Breast epithelium (tissue), 4 donors: ENCODE measurements at places on chromosomes 1 and 21.

DNA sequence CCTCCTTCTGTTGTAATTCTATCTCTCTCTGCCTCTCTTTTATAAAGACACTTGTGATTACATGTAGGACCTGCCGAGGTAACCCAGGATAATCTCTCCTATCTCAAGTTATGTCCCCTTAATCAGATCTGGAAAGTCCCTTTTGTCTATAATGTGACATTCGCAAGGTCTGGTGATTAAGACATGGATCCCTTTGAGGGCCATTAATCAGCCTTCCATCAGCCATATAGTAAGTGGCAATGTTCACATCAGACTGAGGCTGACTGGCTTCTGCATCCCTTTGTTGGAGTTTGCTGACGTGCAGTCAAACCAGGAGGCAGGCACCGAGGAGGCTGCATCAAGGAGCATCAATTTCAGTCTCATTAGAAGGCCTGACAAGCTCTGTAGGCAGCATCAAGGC is 209.6 kb downstream of the BACH1 start:
- no peak for DNase-seq

DNA sequence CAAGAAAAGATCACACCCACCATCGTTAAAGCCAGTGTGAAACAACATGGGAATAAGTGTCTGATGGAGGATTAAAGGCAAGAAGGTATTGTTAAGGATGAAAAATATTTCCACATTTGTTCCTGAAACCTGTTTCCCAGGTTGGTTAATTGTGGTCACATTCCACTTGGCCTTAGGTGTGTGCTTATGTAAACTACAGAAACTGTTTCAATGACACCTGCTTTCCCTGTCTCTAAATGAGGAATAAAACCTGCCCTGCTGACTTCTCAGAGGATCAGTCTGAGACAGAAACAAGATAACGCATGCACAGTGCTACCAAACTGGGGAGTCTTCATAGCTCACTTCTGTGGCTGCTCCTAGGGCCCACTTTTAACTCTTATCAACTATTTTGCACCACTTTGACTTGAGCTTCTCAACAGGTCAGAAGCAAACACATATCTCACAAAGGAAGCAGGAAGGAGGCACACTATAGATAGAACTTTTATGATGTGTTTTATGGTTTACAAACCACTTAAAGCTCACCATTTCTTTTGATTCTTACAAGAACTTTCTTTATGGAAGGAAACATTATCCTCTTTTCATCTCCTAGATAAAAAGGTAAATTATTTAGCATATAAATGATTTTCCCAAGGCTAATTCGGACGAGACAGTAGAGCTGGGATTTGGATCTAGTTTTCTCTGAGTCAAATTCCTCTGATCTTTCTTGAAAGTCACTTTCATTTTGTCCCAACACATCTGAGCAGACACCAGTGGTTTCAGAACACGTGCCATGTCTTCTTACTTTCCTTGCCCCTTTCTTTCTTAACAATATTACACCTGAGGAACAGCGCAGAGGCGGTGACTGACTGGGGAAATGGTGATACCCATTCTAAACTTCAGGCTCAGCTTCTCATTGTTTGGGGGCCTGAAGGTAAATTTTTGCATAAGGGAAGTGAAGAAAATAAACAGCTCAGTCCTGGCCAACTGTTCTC is 33.4 kb downstream of the CYP2J2 start:
- DNase-seq: no peak

- no peak for DNase-seq
Measured at GRCh38 chr21:44356636-44357035, 3.2 kb downstream of the TRPM2 start.

- DNase-seq: no peak
Measured at GRCh38 chr1:153623101-153623500, 4.2 kb downstream of the S100A13 start.

DNA sequence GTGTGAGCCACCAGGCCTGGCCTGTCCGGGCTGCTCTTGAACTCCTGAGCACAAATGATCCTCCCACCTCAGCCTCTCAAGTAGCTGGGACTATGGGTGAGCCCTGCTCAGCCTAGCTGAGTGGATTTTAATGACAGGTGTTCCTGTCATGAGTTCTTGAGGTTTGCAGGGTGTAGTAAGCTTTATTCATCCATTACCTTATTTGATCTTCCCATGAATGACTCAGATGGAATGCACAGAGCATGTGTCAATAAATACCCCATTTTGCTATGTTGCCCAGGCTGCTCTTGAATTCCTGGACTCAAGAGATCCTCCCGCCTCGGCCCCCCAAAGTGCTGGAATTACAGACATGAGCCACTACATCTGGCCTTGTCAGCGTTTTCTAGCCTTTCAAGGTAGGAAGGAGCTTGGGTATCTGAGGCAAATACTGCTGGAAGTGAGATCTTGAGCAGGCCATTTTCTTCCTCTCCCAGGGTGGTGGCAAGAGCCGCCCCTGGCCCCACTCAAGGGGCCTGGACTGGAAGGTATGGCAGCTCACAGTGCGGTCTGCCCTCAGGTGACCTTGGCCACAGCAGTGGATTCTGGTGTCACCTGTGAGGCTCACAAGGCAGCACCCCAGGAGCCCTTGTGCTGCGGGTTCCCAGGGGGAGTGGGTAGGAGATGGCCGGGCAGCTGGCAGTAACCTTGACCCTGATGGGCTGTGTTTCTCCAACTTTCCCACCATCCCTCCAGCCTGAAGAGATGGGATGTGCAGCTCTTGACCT is 20.0 kb downstream of the PIK3CD start:
- no peak for DNase-seq

DNA sequence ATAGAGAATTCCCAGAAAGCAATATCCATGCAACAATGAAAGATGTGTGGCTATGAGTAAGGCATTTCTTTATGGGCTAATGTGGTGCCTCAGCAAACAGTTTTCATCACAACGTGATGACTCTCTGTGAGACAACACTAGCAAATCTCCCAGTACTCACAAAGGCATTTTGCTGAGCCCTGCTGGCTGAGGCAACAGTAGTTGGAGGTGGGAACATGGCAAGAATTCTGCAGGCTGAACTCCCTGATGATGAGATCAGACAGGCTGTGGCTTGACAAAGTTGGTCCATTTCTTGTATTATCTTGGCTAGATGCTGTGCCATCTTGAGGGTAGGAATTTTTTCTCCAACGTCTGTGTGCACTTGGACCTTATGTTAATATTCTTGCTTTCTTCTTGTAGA is 24.6 kb downstream of the PROX1 start:
- no peak for DNase-seq

DNA sequence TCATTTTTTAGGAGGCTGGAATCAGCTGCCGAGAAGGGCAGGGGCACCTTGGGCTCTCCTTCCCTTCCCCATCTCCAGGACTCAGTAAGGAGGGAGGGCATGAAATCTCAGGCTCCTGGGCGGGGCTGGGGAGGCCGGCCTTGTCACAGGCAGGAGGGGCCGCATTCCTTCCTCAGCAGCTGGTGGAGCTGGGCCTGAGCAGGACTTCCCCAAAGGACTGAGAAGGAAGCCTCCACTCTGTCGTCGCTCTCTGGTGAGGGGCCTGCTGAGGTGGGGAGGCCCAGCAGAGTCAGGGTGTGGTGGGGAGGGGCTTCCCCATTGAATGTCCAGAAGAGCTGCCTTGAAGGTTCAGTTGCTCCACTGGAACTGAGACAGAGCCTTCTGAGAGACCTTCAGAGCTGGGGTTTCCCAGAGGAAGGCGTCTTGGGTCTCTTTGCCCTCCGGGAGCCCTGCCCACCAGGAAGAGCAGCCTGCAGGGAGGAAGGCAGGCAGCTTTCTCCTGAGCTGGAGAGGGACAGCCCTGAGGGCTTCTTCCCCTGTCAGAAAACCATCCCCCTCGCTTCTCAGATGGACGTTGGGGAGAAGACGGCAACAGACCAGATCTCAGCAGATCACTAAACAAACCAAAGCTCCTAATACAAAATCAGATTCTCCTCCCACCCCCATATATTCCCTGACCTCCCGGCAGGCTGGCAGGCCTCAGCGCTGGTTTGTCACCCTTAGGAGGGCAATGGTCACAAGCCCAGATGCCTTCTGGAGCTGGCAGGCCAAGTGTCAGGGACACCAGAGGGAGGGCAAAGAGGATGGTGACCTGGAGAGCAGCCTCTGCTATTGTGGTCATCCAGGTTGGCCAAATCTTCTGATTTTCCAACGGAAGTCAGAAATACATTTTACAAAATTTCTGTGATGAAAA is 10.7 kb downstream of the KCNA10 start:
- DNase-seq: no peak
